ENCODE measurements at places on chromosomes 3 and 15.

- no peak for ATAC-seq
These were observed 390.3 kb upstream of the AGTR1 start for GRCh38 chr3:148307443-148307843.

GRCh38 chr3:167978486-167978885, 117.2 kb downstream of the GOLIM4 start:
- no peak for ATAC-seq

DNA sequence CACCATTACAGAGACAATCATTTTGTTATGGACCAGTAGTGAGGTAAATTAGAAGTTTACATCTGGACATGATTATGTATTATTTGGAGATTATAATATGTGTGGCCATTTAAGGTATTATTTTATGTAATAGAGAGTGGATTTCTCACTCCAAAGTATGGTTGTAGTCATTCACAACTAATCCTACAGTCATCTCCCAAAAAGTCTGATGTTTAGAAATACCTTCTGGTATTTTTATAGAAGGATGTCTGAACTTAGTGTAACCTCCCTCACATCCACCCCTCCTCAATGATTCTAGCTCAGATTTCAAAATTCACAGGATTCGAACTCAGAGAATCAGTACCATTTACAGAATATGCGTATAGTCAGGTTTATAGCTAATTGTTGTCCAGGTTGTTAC, 346.6 kb upstream of the MEIS2 start:
- no peak for ATAC-seq

DNA sequence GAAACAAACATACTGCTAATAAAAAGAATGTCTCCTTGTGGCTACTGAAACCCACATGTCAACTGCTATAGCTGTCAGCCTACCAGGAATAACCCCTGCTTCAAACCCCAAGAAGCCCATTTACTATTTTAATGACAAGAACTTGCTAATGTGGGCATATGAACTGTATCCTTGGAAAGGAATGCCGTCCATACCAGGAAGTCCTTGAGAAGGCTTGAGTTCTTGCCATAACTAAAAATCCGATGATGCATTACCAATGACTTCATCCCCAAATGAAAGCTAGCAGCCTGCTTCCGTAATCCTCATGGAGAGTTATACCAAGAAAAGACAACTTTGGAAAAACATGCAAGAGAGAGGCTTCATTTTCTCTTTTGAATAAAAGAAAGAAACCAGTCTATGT, 34.8 kb downstream of the MINDY4B start:
- no peak for ATAC-seq

GRCh38 chr15:99906311-99906710, 173.1 kb upstream of the LYSMD4 start:
- ATAC-seq: no peak

All from SK-N-SH treated with all-trans-retinoic acid at 6 μM for 48 hours (cell line).